ENCODE measurements at places on chromosomes 1 and 21. TPM values are rescaled to one million over a fixed set of nuclear protein-coding genes. Genes with fewer than 3 reads are reported as not detected.

DNA sequence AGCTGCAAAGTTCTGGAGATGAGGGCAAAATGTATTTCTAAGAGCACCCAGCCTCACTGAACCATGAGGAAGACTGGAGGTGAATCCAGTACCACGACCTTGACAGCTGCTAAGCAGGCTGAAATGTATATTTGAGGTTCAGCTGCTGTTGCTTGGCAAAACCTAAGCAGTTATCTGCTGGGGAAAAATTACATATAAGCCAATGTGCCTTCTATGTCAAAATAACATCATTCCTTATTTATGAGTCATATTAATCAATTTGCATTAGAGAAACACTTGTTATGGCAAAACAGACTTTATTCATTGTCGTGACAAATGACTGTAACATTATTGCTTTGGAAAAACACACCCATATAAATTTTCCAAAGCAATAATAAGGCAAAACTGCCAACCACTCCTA lies 560.5 kb upstream of the NR5A2 start:
- no peaks in the 10 kb centered on the region for H3K36me3 ChIP-seq
- H3K4me3 ChIP-seq: no peak overlapping the region
- H3K27me3 ChIP-seq: no peaks in the 10 kb centered on the region
- DNase-seq: no peak

GRCh38 chr1:173117108-173117633 lies 66.4 kb upstream of the TNFSF18 start:
- no peaks in the 10 kb centered on the region for H3K36me3 ChIP-seq
- H3K4me3 ChIP-seq: no peak overlapping the region
- H3K27ac ChIP-seq: no peak overlapping the region
- no peak for DNase-seq

- no peak overlapping the region for H3K27ac ChIP-seq
- H3K27me3 ChIP-seq: peaks cover 4% of the 10 kb centered on the region
- no peak overlapping the region for H3K4me3 ChIP-seq
- DNase-seq: no peak
Measured at GRCh38 chr21:42299324-42300044, 15.7 kb downstream of the TFF3 start.

GRCh38 chr1:218611916-218612585 lies 266.9 kb downstream of the TGFB2 start:
- H3K4me3 ChIP-seq: no peak overlapping the region
- no peaks in the 10 kb centered on the region for H3K27me3 ChIP-seq
- DNase-seq: no peak
- H3K4me1 ChIP-seq: no peaks in the 10 kb centered on the region
- no peak overlapping the region for H3K27ac ChIP-seq

- no peak overlapping the region for H3K4me3 ChIP-seq
- no peak overlapping the region for H3K27ac ChIP-seq
- peaks cover 19% of the 10 kb centered on the region for H3K36me3 ChIP-seq
- peaks cover 18% of the 10 kb centered on the region for H3K4me1 ChIP-seq
- DNase-seq: no peak
Measured at GRCh38 chr1:184427722-184428121, 40.9 kb downstream of the C1orf21 start.

DNA sequence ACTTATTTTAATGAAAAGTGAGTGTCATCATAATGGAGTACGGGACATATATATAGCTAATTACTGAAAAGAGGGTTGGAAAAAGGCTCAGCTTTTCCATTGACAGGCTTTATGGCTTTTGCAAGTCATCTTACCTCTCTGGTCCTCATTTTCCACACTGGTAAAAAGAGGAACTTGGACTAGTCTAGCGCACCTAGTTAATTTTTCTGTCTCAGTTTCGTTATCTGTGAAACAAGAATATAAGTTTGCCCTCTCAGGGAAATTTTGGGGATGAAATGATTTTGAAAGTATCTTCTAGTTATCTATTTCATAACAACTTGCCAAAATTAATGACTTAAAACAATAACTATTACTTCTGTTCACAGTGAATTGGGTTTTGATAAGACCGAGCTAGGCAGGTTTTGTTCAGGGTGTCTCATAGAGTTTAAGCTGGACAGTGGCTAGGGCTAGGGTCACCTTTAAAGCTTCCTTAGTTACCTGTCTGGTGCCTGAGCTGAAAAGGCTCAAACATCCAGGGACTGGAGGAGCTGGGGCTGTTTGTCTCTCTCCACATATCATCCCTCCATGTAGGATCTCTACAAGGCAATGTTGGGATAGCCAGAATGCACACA lies 91.7 kb downstream of the TYW3 start:
- H3K4me3 ChIP-seq: no peak overlapping the region
- no peaks in the 10 kb centered on the region for H3K4me1 ChIP-seq
- peaks cover 4% of the 10 kb centered on the region for H3K27me3 ChIP-seq
- no peaks in the 10 kb centered on the region for H3K36me3 ChIP-seq
- no peak overlapping the region for H3K27ac ChIP-seq
- no peak for DNase-seq

- H3K4me3 ChIP-seq: no peak overlapping the region
- DNase-seq: no peak
- no peaks in the 10 kb centered on the region for H3K4me1 ChIP-seq
- no peaks in the 10 kb centered on the region for H3K36me3 ChIP-seq
- no peaks in the 10 kb centered on the region for H3K27me3 ChIP-seq
Measured at GRCh38 chr1:210817385-210818275, 316.3 kb downstream of the KCNH1 start.

DNA sequence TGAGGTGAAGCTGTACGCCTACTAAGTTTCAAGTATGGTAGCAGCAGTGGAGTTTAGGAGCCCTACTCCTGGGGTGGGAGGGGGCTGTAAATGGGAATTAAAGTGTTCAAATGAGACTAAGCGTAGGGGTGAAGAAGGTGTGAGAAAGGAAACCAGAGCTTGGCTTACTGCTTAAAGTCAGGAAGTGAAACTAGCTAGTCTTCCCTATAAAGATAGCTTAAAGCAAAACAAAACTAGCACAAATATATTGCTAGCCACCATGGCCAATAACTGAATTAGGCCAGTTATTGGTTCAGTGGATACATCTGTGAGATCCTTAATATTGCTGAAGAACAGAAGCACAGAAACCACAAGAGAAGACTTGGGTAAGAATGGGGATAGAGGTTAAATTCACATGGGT lies 492.2 kb upstream of the PKN2 start:
- no peaks in the 10 kb centered on the region for H3K27me3 ChIP-seq
- peak overlapping the region; percentile 60 for H3K27ac ChIP-seq
- no peak overlapping the region for H3K4me3 ChIP-seq
- peaks cover 7% of the 10 kb centered on the region for H3K4me1 ChIP-seq

GRCh38 chr1:186404454-186405051 lies 28.9 kb downstream of the ODR4 start:
- H3K4me3 ChIP-seq: no peak overlapping the region
- H3K4me1 ChIP-seq: no peaks in the 10 kb centered on the region
- H3K36me3 ChIP-seq: peaks cover 16% of the 10 kb centered on the region
- DNase-seq: no peak

GRCh38 chr1:114122941-114123618 lies 30.6 kb downstream of the SYT6 start:
- H3K27me3 ChIP-seq: peaks cover 16% of the 10 kb centered on the region
- H3K27ac ChIP-seq: no peak overlapping the region
- no peaks in the 10 kb centered on the region for H3K36me3 ChIP-seq
- no peak overlapping the region for H3K4me3 ChIP-seq
- peaks cover 17% of the 10 kb centered on the region for H3K4me1 ChIP-seq

- no peak overlapping the region for H3K4me3 ChIP-seq
- H3K36me3 ChIP-seq: no peaks in the 10 kb centered on the region
- no peak overlapping the region for H3K27ac ChIP-seq
- no peak for DNase-seq
- H3K4me1 ChIP-seq: no peaks in the 10 kb centered on the region
Measured at GRCh38 chr1:37724575-37724974, 32.3 kb downstream of the CDCA8 start.

GRCh38 chr1:180188684-180189175 lies 34.1 kb downstream of the QSOX1 start:
- no peak overlapping the region for H3K4me3 ChIP-seq
- DNase-seq: no peak
- no peaks in the 10 kb centered on the region for H3K27me3 ChIP-seq
- no peak overlapping the region for H3K27ac ChIP-seq
- peaks cover 5% of the 10 kb centered on the region for H3K4me1 ChIP-seq

GRCh38 chr1:183002797-183003196 lies 20.4 kb upstream of the LAMC1 start:
- no peak overlapping the region for H3K4me3 ChIP-seq
- no peak for DNase-seq
- H3K27me3 ChIP-seq: peaks cover 3% of the 10 kb centered on the region
- no peak overlapping the region for H3K27ac ChIP-seq

- H3K4me1 ChIP-seq: peaks cover 7% of the 10 kb centered on the region
- peak; percentile 70 for DNase-seq
- peak overlapping the region; percentile 82 for H3K4me3 ChIP-seq
- H3K36me3 ChIP-seq: no peaks in the 10 kb centered on the region
Measured at GRCh38 chr1:227944931-227945890, 2.5 kb downstream of the WNT9A start.

- peaks cover 25% of the 10 kb centered on the region for H3K4me1 ChIP-seq
- H3K27me3 ChIP-seq: no peaks in the 10 kb centered on the region
- DNase-seq: no peak
- no peak overlapping the region for H3K4me3 ChIP-seq
Measured at GRCh38 chr1:60835649-60836048, 246.7 kb upstream of the NFIA start.

DNA sequence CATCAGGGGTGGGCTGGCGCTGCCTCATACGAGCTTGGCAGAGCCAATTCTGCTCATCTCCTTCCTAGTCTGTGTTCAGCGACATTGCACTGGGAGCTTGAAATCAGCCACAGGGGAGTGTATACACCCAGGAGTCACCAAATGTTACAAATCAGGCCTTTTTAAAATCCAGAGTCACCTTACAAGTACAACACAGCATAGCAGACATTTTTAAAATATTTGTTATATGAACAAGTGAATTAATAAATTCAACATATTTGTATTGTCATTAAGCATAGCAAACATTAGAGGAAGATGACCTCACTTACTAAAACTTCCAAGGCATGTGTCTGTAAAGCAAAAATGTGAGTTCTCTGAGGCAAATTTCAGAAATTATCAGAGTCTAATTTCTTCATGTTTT lies 210.0 kb downstream of the HLX start:
- peaks cover 26% of the 10 kb centered on the region for H3K27me3 ChIP-seq
- DNase-seq: no peak
- no peak overlapping the region for H3K27ac ChIP-seq
- H3K4me1 ChIP-seq: peaks cover 5% of the 10 kb centered on the region
- H3K4me3 ChIP-seq: no peak overlapping the region

DNA sequence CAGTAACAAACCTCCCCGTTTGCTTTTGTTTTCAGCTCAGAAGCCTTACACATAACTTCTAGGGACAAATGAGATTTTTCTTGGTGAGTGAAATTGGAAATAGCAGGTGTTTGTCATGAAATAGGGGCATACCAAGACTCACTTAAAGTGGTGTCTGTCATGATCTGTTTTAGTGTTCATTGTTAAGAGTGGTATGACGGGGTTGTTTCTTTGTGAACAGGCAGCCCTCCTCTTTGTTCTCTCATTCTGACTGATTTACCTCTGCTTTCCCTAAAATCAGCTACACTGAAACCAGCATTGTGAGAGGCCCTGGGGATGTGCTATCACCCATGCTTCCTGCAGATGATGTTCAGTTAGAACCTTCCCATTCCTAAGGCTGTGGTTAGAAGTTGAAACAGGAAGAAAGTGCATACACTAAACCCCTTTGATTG lies 2.5 kb upstream of the ERO1B start:
- DNase-seq: no peak
- no peak overlapping the region for H3K27ac ChIP-seq

DNA sequence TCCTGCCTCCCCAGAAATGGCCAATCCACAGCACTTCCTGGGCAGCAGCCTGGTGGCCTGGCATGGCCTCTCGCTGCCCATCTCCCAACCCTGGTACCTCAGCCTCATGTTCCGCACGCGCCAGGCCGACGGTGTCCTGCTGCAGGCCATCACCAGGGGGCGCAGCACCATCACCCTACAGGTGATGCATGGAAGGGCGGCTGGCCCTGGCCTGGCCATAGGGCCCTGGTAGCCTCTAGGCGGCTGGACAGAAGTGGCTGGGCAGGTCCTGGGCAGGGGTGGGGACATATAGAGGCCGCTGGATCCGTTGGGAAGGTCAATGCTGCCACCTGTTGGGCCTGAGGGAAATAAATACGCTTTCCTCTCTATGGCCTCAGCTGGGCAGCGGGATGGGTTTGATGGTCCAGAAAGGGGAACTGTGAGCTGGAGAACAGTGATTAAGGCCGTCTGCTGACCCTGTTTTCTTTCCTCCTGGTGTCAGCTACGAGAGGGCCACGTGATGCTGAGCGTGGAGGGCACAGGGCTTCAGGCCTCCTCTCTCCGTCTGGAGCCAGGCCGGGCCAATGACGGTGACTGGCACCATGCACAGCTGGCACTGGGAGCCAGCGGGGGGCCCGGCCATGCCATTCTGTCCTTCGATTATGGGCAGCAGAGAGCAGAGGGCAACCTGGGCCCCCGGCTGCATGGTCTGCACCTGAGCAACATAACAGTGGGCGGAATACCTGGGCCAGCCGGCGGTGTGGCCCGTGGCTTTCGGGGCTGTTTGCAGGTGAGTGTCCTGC lies 14.4 kb downstream of the CELSR2 start:
- peak; percentile 91 for DNase-seq
- H3K4me1 ChIP-seq: peaks cover 9% of the 10 kb centered on the region
- no peak overlapping the region for H3K4me3 ChIP-seq

DNA sequence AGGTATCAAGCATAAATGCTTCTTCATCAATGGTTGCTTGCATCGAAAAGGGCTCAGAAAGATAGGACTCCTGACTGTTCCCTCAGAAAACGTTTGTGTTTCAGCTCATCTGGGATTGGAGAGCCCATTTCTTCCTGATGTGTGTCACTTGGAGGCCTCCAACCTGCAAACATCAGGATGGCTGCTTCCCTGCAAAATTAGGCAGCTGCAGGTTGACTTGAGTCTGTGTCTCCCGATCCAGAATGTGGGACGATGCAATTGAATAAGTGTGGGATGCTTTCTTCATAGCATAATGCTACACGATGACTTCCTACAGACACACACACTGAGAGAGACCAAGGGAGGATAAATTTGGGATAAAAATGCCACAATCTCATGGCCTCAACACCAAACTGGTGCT lies 42.2 kb downstream of the OLIG1 start:
- no peak for DNase-seq
- H3K27me3 ChIP-seq: peaks cover 89% of the 10 kb centered on the region

DNA sequence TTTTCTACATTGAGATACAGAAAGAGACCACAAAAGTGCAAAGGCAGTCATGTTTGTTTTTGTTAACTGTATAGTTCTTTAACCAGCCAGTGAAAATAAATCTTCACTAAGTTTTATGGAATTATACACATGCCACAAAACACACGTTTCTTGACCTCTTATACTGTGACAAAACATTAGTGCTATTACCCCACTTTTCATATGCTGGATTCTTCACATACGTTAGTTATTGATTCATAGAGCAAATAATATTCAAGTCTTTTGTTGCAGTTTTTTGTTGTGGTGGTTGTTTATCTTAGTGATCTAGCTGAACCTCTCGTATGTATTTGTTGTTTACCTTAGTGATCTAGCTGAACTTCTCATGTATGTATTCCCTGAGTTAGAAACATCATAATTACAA lies 28.0 kb downstream of the LYPLAL1 start:
- no peak overlapping the region for H3K4me3 ChIP-seq
- peaks cover 32% of the 10 kb centered on the region for H3K36me3 ChIP-seq
- H3K27me3 ChIP-seq: no peaks in the 10 kb centered on the region
- H3K4me1 ChIP-seq: peaks cover 4% of the 10 kb centered on the region
- DNase-seq: no peak
- H3K27ac ChIP-seq: no peak overlapping the region

Gene LRRC71
- total RNA-seq: not detected

Gene MPZ
- total RNA-seq: 3.6 TPM

Gene TMPRSS15
- 4.1 TPM for total RNA-seq

Gene FALEC
- total RNA-seq: 0.80 TPM

Gene OR6N1
- total RNA-seq: not detected

Gene CYP2J2
- 1.5 TPM for total RNA-seq

Gene CD1E
- total RNA-seq: not detected

Gene LRRN2
- total RNA-seq: 3.4 TPM

Gene CCDC185
- total RNA-seq: not detected

Gene LDLRAD1
- 1.5 TPM for total RNA-seq

Measured in type B pancreatic cell (in vitro differentiated cells).